Vein endothelial cell (primary cell): ENCODE measurements at places on chromosomes 3 and 15. TPM values are rescaled to one million over a fixed set of nuclear protein-coding genes. Genes with fewer than 3 reads are reported as not detected.

Gene LSAMP
- total RNA-seq, result 0.10 and 0.33 TPM in 2 replicates

Gene TPM1
- total RNA-seq, result 282 and 616 TPM in 2 replicates

Gene IL16
- 0.98 and 3.2 TPM in 2 replicates for total RNA-seq

Gene CCR3
- total RNA-seq, result not detected in 2 replicates

Gene MOBP
- 0.19 and 0.65 TPM in 2 replicates for total RNA-seq

Gene CYP1A2
- not detected in 2 replicates for total RNA-seq

Gene PLA2G4D
- total RNA-seq, result not detected in 2 replicates

Gene CDHR4
- total RNA-seq, result not detected in 2 replicates
